ENCODE measurements at places on chromosomes 13 and 19.

DNA sequence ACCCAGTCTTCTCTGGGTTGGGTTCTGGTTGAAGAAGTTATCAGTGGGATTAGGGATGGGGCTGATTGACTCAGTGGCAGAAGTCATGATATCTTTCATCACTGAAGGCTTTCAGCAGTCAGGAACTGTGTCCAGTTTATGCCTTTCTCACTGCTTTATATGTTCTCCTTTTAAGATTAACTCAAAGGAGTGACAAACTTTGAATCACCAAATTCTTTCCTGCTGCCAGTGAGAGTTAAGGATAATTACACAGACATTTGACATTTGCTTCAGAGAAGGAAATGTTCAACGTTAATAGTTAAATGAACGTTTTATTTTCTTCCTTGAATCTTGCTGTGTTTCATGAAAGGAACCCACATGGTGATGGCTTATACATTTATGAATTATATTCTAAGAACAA lies 41.0 kb upstream of the CNMD start:
- DNase-seq = no peak

GRCh38 chr13:111280226-111280625 lies 40.2 kb upstream of the TEX29 start:
- no peak for DNase-seq

DNA sequence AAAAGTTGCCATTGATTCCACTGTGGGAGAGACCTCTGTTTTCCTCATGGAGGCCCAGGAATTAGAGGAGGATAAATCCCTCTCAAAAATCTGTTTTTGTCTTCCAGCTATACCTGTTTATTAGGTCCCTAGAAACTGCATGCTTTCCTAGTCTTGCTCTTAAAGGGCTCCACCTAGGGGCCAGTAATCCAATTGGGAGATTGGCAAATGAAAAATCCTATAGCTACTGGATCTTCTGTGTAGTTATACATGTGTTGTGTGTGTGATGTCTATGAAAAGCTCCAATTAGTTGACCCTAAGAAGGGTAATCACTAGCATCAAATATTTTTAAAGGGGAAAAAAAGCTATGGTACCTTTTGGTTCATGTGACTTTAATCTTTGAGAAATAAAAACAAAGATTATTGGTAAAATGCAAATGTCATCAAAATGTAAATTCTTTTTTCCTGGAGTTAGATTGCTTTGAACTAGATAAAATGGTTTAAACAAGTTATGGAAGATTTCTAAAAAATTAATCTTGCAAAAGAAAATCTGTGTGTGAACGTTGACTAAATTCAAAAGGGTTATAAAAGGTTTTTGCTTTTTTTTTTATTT lies 63.4 kb upstream of the C1QTNF9B start:
- DNase-seq = no peak

GRCh38 chr13:29730253-29730652 lies 120.2 kb downstream of the UBL3 start:
- no peak for DNase-seq

- no peak for DNase-seq
These were observed 102.6 kb upstream of the RNF113B start for GRCh38 chr13:98279473-98280175.

Measured in activated gamma-delta T cell treated with Interleukin-2 at 50 U/mL for 16 hours (primary cell).